Tracheal epithelial cell (primary cell): ENCODE measurements at places on chromosomes 16 and 17. TPM values are rescaled to one million over a fixed set of nuclear protein-coding genes. Genes with fewer than 3 reads are reported as not detected.

The RPS6KB1 gene
- 12.3 and 16.4 TPM in 2 replicates for total RNA-seq

The MYL4 gene
- not detected in 2 replicates for total RNA-seq

The GRAPL gene
- not detected in 2 replicates for total RNA-seq

The CSH1 gene
- total RNA-seq: not detected in 2 replicates

The DOC2A gene
- 0.72 TPM in 1 of 2 replicates, not detected in the other for total RNA-seq

The ACE gene
- total RNA-seq: 0.72 and 0.85 TPM in 2 replicates

The EPX gene
- not detected in 2 replicates for total RNA-seq

The ADAM11 gene
- 0.21 TPM in 1 of 2 replicates, not detected in the other for total RNA-seq

The FBRS gene
- total RNA-seq: 11.1 and 14.9 TPM in 2 replicates

The FA2H gene
- total RNA-seq: 1.9 and 3.4 TPM in 2 replicates

The ATP2C2 gene
- 14.2 and 17.5 TPM in 2 replicates for total RNA-seq

The COX10 gene
- 16.4 and 16.8 TPM in 2 replicates for total RNA-seq

The GNGT2 gene
- total RNA-seq: not detected in 2 replicates

The CA7 gene
- not detected in 2 replicates for total RNA-seq

The SETD1A gene
- total RNA-seq: 0.96 and 1.5 TPM in 2 replicates

The IFI35 gene
- 2.1 and 10.4 TPM in 2 replicates for total RNA-seq

The TCAP gene
- total RNA-seq: 0.21 TPM in 1 of 2 replicates, not detected in the other

The ADAMTS18 gene
- total RNA-seq: under 0.01 TPM in 1 of 2 replicates, not detected in the other

The CRISPLD2 gene
- total RNA-seq: 0.21 and 19.3 TPM in 2 replicates

The WDR81 gene
- total RNA-seq: 22.0 and 24.6 TPM in 2 replicates

The CCL5 gene
- total RNA-seq: 0.24 TPM in 1 of 2 replicates, not detected in the other

The TBC1D3C gene
- not detected in 2 replicates for total RNA-seq

The CCDC43 gene
- 31.1 and 38.8 TPM in 2 replicates for total RNA-seq

The PARN gene
- total RNA-seq: 21.4 and 36.0 TPM in 2 replicates

The FBXL16 gene
- 0.21 and 0.72 TPM in 2 replicates for total RNA-seq

The TSPAN10 gene
- 0.21 and 0.48 TPM in 2 replicates for total RNA-seq

The USP31 gene
- total RNA-seq: 13.2 and 17.8 TPM in 2 replicates

The PEMT gene
- total RNA-seq: 39.5 and 41.1 TPM in 2 replicates

The CHST5 gene
- total RNA-seq: not detected in 2 replicates

The TPSG1 gene
- total RNA-seq: not detected in 2 replicates

The ABCC3 gene
- total RNA-seq: 30.4 and 36.7 TPM in 2 replicates

The SLC46A1 gene
- total RNA-seq: 6.3 and 12.6 TPM in 2 replicates

The OR3A3 gene
- not detected in 2 replicates for total RNA-seq

The XAF1 gene
- 0.43 and 2.2 TPM in 2 replicates for total RNA-seq

The GPS2 gene
- total RNA-seq: 32.2 and 33.7 TPM in 2 replicates

The TM4SF5 gene
- total RNA-seq: not detected in 2 replicates

The SHISA9 gene
- total RNA-seq: under 0.01 and 4.6 TPM in 2 replicates

The CRHR1 gene
- total RNA-seq: not detected in 2 replicates

The MT4 gene
- not detected in 2 replicates for total RNA-seq

The SMPD3 gene
- not detected in 2 replicates for total RNA-seq

The COPS3 gene
- 74.0 and 83.3 TPM in 2 replicates for total RNA-seq

The TBC1D3B gene
- 0.48 and 0.64 TPM in 2 replicates for total RNA-seq

The NKD1 gene
- total RNA-seq: under 0.01 and 0.43 TPM in 2 replicates

The LHX1 gene
- total RNA-seq: 1.2 TPM in 1 of 2 replicates, not detected in the other

The NEUROD2 gene
- not detected in 2 replicates for total RNA-seq

The CES3 gene
- 2.7 and 5.3 TPM in 2 replicates for total RNA-seq

The ATP1B2 gene
- not detected in 2 replicates for total RNA-seq

The ABCC12 gene
- total RNA-seq: not detected in 2 replicates

The CCDC40 gene
- total RNA-seq: 0.43 and 1.2 TPM in 2 replicates

The TPSD1 gene
- total RNA-seq: not detected in 2 replicates

The FOXL1 gene
- 0.72 and 2.8 TPM in 2 replicates for total RNA-seq

The PPM1D gene
- total RNA-seq: 3.8 and 4.6 TPM in 2 replicates

The WSCD1 gene
- under 0.01 and 3.9 TPM in 2 replicates for total RNA-seq

The NR1D1 gene
- total RNA-seq: 0.72 and 1.9 TPM in 2 replicates

The FAM171A2 gene
- 1.5 and 3.6 TPM in 2 replicates for total RNA-seq

The CD300E gene
- total RNA-seq: under 0.01 TPM in 1 of 2 replicates, not detected in the other
